ENCODE measurements at places on chromosomes 6 and 20.

GRCh38 chr6:17057322-17057721, 44.5 kb upstream of the STMND1 start:
- DNase-seq = no peak

- DNase-seq = no peak
Measured at GRCh38 chr20:62354811-62355341, 12.2 kb downstream of the LAMA5 start.

DNA sequence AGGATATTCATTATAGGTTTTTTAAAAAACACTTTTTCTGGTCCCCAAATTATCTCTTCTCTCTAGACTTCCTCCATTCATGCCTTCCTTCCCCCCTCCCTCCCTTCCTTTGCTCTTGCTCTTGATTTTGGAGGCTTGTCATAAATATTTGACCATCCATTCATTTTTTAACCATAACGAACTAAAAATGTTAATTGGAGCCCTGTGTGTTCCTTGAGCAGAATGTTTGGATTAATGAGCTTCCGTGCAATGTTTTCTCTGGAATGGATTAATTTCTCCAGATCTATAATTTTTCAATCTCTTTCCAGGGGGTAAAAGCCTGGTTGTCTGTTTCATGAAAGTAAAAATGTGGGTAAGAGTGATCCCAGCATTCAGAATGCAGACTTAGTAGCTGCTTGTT, 155.5 kb downstream of the ESR1 start:
- DNase-seq = no peak

- no peak for DNase-seq
Measured at GRCh38 chr20:12882832-12883506, 125.8 kb upstream of the SPTLC3 start.

DNA sequence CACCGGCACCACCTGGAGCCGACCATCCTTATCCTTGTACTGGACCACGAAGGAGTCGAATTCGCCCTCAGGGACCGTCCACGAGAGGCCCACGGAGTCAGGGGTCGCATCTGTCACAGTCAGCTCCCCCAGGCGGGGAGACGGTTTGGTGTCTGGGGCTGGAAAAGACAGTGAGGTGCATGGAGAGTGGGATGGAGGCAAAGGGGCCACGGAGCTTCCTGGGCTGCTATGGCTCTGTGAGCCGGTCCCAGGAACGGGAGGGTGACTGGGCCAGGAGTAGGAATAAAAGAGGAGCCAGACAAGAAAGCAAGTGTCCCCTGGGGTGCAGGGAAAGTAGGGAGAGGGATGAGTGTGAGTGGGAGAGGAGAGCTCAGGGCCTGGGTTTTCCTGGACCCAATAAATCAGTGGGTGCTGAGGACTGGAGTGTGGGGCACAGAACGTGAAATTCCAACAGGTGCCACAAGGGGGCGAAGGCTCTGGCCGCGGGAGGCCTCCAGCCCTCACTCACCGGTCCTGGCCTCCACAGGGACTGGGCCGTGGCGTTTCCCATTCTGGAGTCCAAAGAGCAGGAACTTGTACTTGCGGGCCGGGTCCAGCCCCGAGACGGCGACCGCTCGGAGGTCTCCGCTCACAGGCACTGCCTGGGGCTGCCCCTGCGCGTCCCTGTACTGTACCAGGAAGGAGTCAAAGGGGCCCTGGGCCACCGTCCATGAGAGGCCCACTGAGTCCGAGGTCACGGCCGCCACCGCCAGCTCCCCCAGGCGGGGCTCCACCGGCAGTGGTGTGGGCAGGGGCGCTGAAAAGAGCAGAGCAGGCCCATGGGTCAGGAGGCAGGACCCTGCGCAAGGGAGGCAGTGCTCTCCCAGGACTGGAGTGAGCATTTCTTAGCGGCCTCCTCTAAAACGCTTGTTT, 9.9 kb downstream of the CYP21A2 start:
- peak; percentile 82 for DNase-seq

DNA sequence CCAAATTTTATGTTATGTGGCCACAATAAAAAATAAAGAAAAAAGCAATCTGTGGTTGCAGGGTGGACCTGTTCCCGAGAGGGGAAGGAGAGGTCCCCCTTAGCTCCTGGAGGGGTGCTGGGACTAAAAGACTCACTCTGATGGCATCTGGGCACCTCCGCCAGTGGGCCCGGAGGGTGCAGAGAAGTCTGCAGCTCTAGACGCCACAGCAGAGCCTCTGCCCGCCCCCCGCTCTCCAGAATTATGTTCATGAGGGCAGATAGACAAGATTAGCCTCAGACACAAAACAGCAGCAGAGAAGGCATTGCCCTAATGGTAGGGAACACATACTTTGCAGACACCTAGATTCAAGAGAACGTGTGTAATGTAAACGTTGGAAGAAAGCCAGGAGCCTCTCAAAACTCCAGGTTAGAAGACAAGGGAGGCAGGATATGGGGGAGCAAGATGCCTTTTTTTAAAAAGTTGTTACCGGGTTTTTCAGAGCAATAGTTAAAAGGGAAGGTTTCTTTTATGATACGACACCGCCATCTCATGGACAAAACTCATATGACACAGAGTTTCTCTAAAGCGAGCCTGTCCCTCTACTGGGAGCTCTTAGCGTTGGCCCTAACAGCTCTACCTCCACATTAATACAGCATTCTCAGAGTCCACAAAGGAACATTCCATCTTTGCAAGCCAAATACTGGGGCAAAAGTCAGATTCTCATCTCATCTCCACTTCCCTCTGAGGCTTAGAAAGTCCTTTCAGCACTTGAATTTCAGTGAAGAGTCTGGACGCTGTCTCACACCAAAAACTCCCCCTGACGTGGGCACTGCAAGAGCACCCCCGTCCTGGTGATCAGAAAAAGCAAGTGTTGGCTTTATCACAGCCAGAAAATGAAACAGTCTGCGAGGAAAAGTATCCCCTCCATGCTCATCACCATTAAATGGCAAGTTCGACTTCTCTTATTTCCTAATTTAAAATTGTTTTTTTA, 47.2 kb downstream of the FOXF2 start:
- peak; percentile 83 for DNase-seq

GRCh38 chr6:148295261-148295887, 47.3 kb upstream of the SASH1 start:
- no peak for DNase-seq

GRCh38 chr20:14948416-14948815, 611.0 kb upstream of the FLRT3 start:
- no peak for DNase-seq

DNA sequence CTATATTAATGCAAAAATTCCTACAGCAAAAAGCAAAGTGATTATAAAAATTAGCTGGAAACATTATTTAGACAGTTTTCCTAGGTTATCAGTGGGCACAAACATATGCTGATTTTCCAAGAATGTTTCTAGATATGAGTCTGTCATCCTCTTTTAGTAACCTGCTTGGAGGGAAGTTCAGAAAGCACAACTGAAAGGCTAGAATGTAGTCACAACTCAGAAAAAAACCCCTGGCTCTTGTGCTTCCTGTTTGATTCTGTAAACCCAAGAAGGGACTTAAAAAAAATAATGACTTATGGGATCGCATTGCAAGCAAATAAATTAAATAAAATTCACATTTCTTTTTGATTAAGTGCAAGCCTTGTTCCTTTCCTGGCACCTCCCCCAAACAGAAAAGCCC, 708.4 kb upstream of the EPHA7 start:
- no peak for DNase-seq

DNA sequence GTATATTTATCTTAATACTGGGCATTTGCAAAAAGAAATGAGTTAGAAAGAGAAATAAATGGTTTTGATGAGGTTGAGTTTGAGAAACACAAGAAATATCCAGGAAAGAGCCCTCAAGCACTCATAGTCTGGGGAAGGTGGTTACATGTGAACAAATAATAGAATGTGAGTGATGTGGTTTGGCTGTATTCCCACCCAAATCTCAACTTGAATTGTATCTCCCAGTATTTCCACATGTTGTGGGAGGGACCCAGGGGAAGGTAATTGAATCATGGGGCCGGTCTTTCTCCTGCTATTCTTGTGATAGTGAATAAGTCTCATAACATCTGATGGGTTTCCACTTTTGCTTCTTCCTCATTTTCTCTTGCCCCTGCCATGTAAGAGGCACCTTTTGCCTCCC, 334.1 kb downstream of the COL12A1 start:
- DNase-seq = no peak

GRCh38 chr6:18219591-18219990, 44.7 kb downstream of the DEK start:
- no peak for DNase-seq

DNA sequence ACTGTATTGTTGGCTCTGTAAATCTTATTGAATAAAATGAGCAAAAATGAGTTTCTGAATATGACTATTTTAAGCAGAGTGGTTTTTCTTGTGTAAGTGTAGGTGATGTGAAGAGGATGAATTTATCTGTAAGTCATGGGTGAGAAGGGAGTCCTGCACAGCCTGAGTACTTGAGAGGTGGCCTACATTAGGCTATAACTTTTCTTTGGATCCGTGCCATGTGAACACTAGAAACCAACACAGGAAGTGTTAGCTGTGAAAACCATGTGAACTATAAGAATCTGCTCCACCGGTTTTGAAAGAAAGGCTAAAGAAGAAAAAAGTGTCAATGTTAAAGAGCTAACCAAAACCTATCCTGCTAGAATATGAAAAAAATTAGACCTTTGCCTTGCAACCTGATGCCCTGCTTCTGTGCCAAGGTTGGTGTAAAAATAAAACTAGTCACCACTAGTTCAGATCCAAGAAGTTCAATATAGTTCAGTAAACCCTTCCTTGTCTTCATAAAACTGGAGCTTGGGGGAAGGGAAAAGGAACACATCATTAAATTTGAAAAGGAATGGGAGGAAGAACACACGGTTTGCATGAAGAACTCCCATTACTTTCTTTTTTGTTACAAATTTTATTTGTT, 21.3 kb downstream of the PLCB1 start:
- DNase-seq = no peak

DNA sequence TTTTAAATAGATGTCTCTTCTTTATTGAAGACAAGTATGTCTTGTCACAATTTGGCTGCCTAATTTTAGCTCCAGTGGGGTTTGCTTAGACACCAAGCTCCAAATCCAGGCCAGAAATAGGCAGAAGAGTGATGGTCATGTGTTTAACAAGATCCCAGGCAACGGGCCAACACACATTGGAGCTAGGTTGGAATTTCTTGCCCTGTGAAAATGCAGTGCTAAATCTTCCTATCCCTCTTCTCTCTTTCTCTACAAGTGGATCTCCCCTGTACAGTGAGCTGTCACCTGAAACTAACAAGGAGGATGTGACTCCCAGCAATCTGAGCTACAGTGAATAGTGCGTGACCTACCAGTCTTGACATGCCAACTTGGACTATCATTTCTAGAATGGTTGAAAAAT, 65.3 kb upstream of the VGLL2 start:
- no peak for DNase-seq

GRCh38 chr20:46020555-46020954, 8.5 kb upstream of the SLC12A5 start:
- no peak for DNase-seq

- no peak for DNase-seq
Measured at GRCh38 chr20:47063808-47064207, 169.2 kb downstream of the EYA2 start.

DNA sequence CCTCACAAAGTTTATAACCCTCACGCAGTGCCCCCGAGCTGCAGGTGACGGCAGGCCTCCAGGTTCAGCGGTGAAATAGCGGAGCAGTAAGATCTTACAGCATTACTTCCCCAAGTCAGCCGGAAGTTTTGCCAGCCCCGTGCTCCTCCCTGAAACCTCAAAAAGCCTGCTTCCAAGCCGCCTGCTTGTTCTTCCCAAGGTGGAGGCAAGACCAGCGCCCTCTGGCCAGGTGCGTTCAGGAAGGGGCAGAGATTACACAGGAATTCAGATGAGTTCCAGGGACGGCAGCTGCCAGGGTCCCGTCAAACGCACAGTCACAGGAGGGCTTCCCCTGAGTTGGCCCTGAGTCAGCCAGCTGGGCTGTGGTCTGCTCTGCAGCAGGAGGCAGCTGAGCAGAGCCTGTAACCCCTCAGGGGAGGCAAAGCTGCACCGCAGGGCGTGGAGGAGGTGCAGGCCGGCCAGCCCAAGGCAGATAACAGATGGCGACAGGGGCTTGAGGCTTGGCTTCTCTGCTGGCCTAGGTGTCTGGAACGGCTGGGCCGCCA, 124.1 kb upstream of the RPS6KA2 start:
- DNase-seq = no peak

DNA sequence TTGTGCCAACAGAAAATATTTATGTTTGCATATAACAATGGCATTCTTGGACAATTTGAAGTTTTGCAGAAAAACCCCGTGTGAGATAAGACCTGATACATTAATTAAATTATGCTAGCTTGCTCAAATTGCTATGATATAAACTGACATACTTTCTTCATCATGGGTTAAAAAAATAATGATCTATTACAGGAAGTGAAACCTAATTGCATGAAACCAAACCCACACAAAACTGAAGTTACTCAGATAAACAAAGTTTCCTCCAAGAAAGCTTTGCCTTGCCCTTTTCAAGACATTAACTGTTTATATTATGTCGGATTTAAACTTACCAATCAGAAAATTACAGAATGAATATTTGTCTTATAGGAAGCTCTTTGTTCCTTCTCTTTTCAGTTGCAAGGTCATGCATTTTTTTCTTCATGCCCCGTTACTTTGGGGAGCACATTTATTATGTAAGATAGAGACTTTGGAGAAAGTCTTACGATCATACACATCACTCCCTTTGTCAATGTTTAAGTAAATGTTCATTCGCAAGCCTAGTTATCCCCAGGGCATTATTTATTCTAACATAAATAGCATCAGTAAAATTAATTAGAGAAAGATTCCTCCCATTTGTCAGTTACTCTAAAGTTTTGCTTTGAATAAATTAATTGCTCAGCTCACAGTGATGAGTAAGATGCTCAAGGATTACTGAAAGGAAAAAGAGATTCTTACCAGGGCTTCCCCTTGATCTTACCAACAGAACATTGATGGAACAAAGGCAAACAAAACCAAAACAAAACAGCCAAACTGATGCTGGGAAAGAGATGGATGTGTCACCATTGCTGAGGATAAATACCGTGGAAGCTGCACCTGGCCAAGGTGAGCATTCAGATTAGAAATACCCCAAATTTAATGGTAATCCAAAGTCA, 14.8 kb upstream of the TMEM244 start:
- DNase-seq = no peak

GRCh38 chr20:833121-833449, 430 bp upstream of the FAM110A start:
- DNase-seq = no peak

DNA sequence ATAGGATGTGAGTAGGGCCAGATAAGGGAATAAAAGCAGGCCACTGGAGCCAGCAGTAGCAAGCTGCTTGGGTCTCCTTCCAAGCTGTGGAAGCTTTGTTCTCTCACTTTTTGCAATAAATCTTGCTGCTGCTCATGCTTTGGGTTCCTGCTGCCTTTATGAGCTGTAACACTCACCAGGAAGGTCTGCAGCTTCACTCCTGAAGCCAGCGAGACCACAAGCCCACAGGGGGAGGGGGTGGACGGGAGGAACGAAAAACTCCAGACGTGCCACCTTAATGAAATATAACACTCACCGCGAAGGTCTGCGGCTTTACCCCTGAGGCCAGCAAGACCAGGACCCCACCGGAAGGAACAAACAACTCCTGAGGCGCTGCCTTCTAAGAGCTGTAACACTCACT, 1324.4 kb upstream of the EYS start:
- DNase-seq = no peak

DNA sequence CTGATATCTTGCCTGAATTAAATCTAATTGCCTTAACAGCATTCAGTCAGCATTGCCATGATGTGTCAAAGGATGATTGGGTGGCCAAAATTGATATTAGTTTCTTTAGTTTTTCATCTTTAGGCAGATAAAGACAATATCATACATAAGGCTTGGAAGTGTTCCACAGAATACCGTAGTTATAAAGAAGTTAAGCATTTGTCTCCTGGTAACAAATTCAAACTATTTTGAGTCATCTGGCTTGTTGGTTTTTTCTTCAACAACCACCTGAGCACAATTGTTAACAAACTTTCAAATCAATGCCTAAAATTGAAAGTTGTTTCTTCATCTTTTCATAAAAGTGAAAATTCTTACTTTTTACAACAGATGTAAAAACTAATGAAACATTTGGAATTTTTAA, 47.5 kb upstream of the ADGRF5 start:
- no peak for DNase-seq
